ENCODE measurements at places on chromosomes 2 and 18. TPM values are rescaled to one million over a fixed set of nuclear protein-coding genes. Genes with fewer than 3 reads are reported as not detected.

The DYSF gene
- total RNA-seq, result 26.6 TPM

The GAREM2 gene
- 1.4 TPM for total RNA-seq

The DSG3 gene
- total RNA-seq, result not detected

The RBM45 gene
- 10.5 TPM for total RNA-seq

The MC2R gene
- not detected for total RNA-seq

The SMAD2 gene
- 64.2 TPM for total RNA-seq

The MDH1B gene
- 1.1 TPM for total RNA-seq

The MRO gene
- 1.3 TPM for total RNA-seq

The SCG2 gene
- total RNA-seq, result not detected

The ITPRIPL1 gene
- 3.7 TPM for total RNA-seq

The LONRF2 gene
- 1.3 TPM for total RNA-seq

The GLI2 gene
- total RNA-seq, result 1.2 TPM

The PFN4 gene
- total RNA-seq, result 0.85 TPM

The ADCYAP1 gene
- 1.1 TPM for total RNA-seq

The EPHA4 gene
- 45.0 TPM for total RNA-seq

The SP5 gene
- 2.6 TPM for total RNA-seq

The ACSL3 gene
- total RNA-seq, result 40.1 TPM

The ACKR3 gene
- total RNA-seq, result 26.3 TPM

The IGFBP5 gene
- total RNA-seq, result 403 TPM

The ZAP70 gene
- total RNA-seq, result 2.3 TPM

The CFAP53 gene
- 0.34 TPM for total RNA-seq

The OBSL1 gene
- 37.5 TPM for total RNA-seq

The WDR12 gene
- 4.7 TPM for total RNA-seq

The RAB6C gene
- not detected for total RNA-seq

The KLHL41 gene
- not detected for total RNA-seq

The CXCR2 gene
- total RNA-seq, result 1.6 TPM

The TUBB8B gene
- total RNA-seq, result not detected

The ASPRV1 gene
- 0.98 TPM for total RNA-seq

The CSRNP3 gene
- total RNA-seq, result 2.4 TPM

The TTC31 gene
- 25.3 TPM for total RNA-seq

The CPO gene
- not detected for total RNA-seq

The ANKRD30BL gene
- total RNA-seq, result not detected

The MTCL1 gene
- 3.2 TPM for total RNA-seq

The GCKR gene
- 1.5 TPM for total RNA-seq

The ACMSD gene
- total RNA-seq, result not detected

The MAP3K19 gene
- total RNA-seq, result not detected

The KYNU gene
- 38.9 TPM for total RNA-seq

The CBLN2 gene
- not detected for total RNA-seq

The FKBP1B gene
- 7.9 TPM for total RNA-seq

The TEX44 gene
- not detected for total RNA-seq

The PROKR1 gene
- 0.22 TPM for total RNA-seq

The CMPK2 gene
- 2.4 TPM for total RNA-seq

The GULP1 gene
- 41.7 TPM for total RNA-seq

The REG1B gene
- not detected for total RNA-seq

The SP140 gene
- 4.2 TPM for total RNA-seq

The CDH19 gene
- total RNA-seq, result 1.1 TPM

The RUFY4 gene
- total RNA-seq, result 2.4 TPM

The GNAL gene
- 14.1 TPM for total RNA-seq

Measured in subcutaneous adipose tissue (tissue), 4 donors.